ENCODE measurements at places on chromosomes 3 and 15. TPM values are rescaled to one million over a fixed set of nuclear protein-coding genes. Genes with fewer than 3 reads are reported as not detected.

Gene FRMD5
- total RNA-seq: 7.8 TPM

Gene ENTPD3
- 1.4 TPM for total RNA-seq

Gene PLA2G4D
- total RNA-seq: not detected

Gene MKRN2OS
- total RNA-seq: 1.7 TPM

Gene EPHB1
- 2.2 TPM for total RNA-seq
